ENCODE measurements at places on chromosomes 2 and 18. TPM values are rescaled to one million over a fixed set of nuclear protein-coding genes. Genes with fewer than 3 reads are reported as not detected.
A peak's percentile ranks its signal among the peaks of the same experiment; 100 is the strongest.

DNA sequence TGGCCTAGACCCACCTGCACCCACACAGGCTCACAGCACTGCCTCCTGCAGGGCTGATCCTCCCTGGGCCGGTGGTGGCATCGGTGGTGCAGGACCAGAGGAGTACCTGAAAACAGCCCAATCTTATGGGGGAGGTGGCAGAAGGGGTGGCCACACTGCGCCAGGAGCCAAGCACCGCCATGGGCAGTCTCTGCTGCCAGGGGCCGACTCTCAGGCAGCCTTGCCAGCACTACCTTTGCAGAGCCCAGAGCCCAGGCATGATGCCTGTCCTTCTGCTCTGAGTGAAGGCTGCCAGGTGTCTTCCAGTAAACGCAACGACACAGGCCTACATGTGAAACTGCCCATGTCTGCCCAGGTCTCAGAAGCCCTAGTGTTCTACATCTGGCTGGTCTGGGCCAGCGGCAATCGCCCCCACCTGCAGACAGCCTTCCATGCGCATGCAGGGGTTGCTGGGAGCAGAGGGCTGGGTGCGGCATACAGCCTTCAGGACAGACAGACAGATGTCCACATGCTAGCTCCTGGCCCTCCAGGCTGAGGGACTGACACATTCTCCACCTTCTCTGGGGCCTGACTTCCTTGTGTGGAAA is 6.8 kb downstream of the HS6ST1 start:
- peak; percentile 62 for DNase-seq

DNA sequence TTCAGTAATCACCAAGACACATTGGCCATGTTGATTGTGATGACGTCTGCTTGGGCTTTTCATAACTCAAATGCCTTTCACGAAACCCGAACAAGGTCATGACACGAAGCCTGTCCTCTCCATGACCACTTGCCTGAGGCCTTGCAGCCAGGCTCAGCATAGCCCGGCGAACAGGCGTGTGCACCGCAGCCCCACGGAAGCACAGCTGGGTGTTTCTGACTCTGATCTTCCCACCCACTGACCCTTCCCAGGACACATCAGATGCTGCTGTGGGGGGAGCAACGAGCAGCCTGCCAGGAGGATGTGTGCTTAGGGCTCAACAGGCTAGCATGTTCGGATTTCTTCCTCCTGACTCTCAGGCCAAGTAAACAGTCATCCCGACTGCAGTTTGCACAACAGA is 369.4 kb upstream of the SALL3 start:
- no peak for DNase-seq

GRCh38 chr2:239328351-239329191 is 72.2 kb downstream of the HDAC4 start:
- DNase-seq = peak; percentile 97

Gene PRSS56
- not detected for total RNA-seq

Gene SP140L
- 8.2 TPM for total RNA-seq
